Anterior cingulate cortex (tissue), 58 donors: ENCODE measurements at places on chromosomes 1 and 21.
A peak's percentile ranks its signal among the peaks of the same experiment; 100 is the strongest.

DNA sequence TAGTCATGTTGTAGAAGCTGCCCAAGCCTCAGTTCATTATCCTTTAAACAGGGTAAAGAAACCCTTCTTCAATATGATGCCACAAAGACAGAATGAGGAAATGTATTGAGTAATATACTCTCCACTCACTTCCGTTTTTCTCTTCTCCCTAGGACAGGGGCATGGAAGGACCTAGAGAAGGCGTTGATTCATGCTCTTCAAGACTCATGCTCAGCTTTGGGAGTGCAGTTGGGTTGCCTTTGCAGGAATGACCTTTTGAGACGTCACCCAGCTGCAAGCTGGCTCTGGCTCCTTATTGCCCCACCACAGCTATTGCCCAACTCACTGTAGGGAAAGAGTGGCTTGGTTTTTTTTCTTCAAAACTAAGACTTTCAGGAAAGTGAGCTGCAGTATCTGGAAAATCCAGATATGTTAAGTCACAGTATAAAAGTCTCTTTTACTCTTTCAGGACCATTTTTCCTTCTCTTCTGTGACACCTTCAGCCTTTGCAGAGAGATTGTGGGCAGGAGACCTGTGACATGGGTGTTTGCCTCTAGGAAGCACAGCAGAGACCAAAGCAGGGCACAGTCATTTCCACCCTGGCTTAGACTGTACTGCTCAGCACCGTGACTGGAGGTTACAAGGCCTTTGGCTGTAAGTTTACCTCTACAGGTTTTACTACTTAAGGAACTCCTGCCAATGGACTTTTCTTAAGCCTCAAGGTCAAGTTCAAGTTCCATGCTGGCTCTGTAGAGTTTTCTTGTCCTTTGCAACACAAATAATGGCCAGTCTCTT, 39.5 kb downstream of the XCL2 start:
- DNase-seq: no peak

- DNase-seq: peak; percentile 71
Observed at GRCh38 chr1:203408486-203409481, 57.9 kb upstream of the FMOD start.

- DNase-seq: no peak
Observed at GRCh38 chr1:77966291-77966690, 12.6 kb downstream of the FUBP1 start.

GRCh38 chr1:39672551-39672947, 642 bp upstream of the NT5C1A start:
- DNase-seq: no peak

GRCh38 chr1:180486092-180486491, 16.3 kb downstream of the ACBD6 start:
- DNase-seq: no peak

GRCh38 chr1:247228133-247228532, 27.7 kb upstream of the VN1R5 start:
- no peak for DNase-seq

GRCh38 chr1:226672339-226672762, 66.7 kb downstream of the ITPKB start:
- DNase-seq: no peak

DNA sequence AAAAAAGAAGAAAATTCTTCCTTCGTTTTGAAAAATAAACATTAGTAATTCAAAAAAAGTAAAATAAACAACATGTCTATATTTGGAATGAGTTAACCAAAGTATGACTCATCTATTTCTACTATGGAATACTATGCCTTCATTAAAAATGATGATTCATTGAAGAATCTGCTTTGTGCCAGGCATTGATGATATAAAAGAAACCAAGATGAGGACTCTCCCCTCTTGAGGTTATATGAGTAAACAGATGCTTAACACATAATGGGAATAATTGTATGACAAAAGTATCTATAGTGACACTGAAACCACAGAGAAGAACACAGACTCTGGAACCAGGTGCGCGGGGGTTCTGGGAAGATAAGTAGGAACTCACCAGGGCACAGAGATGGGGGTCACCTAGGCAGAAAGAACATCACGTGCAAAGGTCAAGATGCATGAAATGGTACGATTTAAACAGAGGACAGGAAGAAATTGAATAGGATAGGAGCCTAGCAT, 18.8 kb downstream of the ELF3 start:
- no peak for DNase-seq

DNA sequence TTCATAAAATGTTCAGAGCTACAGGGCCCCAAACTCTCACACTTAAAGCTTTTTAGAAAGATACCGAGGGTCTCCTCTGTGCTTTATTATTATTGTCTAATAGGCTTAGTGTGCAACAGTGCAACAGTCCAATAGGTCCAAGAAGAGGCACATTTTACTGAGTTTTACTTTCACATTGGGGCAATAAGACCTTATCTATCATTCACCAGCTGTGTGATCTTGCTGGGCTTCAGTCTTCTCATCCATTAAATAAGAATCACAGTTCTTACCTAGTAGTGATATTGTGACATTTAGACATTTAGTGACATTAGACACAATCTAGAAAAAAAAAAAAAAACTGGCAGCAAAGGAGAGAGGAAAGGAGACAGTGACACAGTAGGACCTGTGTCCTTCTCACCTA, 175.8 kb upstream of the NFIA start:
- no peak for DNase-seq

DNA sequence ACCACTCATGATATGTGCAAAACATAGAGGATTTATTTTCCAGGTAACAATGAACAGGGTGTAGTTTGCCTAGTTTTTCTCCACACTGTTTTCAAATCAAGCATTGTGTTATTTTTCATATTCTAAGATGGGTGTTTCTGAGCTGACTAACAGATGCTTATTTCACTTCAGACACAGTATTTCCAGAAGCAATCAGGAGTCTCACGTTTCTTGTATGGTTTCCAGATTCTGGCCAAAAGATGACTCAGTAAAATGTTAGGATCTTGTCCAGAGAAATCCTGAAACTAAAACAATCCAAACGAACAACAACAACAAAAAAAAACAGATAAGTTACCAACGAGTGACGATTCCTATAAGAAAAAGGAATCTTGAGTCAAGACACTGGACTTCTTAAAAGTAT, 5.3 kb downstream of the UTS2 start:
- no peak for DNase-seq

- DNase-seq: no peak
Observed at GRCh38 chr1:42463921-42464320, 835 bp downstream of the CCDC30 start.

- no peak for DNase-seq
Observed at GRCh38 chr1:94988356-94988755, 61.4 kb upstream of the CNN3 start.

DNA sequence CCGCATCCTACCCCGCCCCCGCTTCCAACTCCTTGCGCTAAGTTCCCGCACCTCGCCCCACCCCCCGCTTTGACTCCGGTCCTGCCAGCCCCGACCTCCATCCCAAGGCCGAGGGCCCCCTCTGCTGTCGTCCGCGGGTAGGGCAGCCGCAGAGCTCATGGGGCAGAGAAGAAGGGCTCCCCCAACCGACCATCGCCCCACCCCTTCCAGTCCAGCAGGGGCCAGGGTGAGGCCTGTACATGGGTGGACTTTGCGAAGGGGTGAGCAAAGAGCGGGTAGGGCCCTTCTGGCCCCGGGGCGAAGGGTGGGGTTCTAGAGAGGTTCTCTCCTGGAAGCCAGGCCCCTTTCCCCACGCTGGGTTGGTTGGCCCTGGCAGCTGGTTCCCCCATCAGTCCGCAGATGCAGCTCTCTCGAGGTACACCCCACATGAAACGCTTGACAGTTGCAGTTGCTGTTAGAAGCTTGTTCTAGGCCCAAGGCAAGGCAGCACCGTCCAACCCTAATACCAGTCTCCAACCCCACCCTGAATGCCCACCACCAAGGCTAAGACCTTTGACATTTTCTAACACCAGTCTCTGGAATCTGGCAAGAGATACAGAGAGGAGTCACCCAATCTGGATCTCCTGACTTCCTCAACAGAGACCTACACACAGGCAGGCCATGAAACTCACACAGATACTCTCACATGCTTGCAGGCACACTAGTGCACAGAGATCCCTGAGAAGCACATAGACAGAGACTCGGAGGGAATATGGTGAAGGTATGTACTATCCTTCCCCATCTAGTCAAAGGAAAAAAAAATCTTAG, 25.3 kb upstream of the ADGRB2 start:
- DNase-seq: peak; percentile 93

- no peak for DNase-seq
Observed at GRCh38 chr1:22796642-22797041, 86.0 kb downstream of the EPHB2 start.

GRCh38 chr21:27622631-27623030, 655.7 kb upstream of the ADAMTS5 start:
- no peak for DNase-seq

DNA sequence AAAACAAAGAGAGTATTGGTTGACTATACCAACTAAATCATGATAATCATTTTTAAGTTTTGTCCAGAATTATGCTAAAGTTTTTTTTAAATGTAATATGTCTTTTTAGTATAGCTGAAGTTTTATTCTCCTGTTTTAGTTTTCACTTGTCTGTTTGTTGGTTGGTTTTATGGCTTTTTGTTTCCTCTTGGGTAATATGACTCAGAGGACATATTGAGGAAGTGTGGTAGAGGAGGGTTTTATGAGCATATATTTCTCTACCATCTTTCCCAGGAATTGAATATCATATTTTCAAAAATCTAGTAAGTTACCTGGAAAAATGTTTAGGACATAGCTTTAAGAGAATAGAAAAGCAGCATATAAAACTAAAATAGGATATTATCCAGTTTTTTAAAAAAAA, 68.6 kb upstream of the MCOLN3 start:
- no peak for DNase-seq

GRCh38 chr1:228306275-228307217, 98.7 kb downstream of the OBSCN start:
- DNase-seq: no peak

DNA sequence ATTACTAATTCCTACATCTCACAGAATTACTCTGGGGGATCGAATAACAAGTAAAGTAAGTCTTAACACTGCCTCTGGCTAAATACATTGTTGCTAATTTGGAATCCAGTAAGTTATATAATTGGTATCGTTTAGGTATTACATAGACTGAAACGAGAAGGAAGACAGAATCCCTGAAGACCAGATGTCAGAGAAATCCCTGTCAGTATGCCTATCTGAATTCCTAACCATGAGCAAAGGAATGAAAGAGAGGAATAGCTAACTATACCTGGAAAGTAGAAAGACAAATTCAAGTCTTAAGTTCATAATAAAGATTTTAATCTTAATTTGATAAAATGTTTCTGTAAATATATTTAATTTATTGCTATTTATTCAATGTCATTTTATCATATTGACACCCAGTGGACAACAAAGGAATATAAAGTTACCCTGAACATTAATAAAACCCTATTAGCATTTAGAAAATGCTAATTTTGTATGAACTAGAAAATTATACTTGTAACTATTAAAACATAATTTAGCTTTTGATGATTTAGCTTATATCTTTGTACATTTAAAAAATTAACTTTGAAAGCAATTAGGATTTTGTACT, 11.4 kb downstream of the DEPDC1 start:
- DNase-seq: no peak

DNA sequence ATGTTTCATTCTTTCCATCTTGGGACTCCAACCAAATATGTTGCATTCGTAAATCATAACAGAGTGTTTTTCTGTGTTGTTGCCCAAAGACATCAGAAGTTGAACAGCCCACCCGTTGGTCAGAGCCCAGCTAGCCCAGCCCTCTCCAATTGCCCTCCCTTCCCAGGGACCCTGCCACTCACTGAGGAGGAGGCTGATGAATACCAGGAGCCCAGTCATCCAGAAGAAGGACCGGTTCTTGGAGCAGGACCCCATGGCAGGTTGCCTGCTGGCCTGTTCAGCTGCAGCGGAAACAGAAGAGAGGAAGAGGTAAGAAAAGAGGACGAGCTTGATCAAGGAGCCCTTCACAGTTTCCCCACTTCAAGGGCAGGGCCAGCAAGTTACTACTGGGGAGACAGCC, 172.2 kb upstream of the ETV3 start:
- DNase-seq: no peak

DNA sequence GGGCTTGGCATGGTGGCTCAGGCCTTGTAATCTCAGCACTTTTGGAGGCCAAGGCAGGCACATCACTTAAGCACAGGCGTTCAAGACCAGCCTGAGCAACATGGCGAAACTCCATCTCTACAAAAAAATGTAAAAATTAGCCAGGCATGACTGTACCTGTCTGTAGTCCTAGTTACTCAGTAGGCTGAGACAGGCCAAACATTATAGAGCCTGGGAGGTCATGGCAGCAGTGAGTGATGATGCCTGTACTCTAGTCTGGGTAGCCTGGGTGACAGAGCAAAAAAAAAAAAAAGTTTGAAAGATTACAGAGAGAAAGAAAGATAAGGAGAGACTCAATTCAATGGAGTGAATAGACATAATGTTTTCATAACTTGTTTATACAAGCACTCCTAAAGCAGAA, 556.5 kb upstream of the BRINP3 start:
- no peak for DNase-seq

DNA sequence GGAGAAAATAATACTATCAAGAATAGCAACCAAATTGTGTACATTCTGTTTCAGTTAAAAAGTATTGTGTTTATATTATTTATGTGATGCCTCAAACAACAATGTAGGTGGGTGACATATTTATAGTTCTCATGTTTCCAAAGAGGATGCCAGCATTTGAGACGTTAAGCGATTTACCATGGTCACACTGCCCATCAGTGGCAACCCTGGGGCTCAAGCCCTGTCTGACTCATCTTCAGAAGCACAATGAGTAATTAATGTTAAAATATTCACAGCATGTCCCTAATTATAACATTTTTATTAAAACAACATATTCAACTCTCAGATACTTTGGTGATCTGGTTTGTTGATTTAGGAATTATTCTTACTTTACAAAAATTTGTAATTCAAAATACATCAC, 409.4 kb downstream of the BRINP3 start:
- no peak for DNase-seq

DNA sequence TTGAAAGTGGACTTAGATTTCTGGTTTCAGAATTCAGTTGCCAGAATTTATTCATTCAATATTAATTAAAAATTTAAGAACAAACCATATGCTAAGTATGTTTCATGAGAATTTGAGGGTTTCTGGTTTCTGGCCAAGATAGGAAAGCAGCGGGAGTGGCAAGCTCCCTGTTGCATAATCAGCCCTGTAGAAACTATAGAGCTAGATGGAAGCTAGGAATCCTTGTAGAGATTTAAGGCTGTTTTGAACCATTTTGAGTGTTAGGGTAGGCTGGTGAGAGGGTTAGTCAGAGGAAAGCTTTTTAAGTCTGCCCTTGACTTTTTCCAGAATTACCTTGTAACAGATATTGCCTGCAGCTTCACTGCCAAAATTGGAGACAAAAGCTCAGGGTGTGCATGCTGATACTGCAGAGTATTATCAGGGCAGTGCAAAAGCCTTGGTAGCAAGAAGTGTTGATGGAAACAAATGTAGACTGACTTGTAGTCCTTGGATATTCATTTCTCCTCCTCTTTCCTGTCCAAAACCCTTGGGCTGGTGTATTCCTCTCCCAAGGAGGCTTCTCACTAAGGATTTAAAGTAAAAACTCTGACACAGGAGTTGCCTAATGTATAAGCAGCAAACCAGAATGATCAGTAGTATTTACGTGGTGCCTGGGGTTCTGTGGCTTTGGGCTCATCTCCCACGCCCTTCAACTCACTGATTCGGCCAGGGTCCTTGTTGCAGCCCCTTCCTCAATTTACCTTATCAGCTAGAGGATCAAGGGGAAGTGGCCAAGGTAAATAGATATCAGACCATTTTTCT, 12.6 kb upstream of the GIPC2 start:
- no peak for DNase-seq
